ENCODE measurements at places on chromosomes 5 and 9. TPM values are rescaled to one million over a fixed set of nuclear protein-coding genes. Genes with fewer than 3 reads are reported as not detected.

LTC4S gene
- 0.86 TPM for total RNA-seq

BTNL9 gene
- total RNA-seq, result not detected

ISL1 gene
- not detected for total RNA-seq

IL5 gene
- not detected for total RNA-seq

AJM1 gene
- 0.65 TPM for total RNA-seq

PITX1 gene
- 175 TPM for total RNA-seq

KCNV2 gene
- not detected for total RNA-seq

IQGAP2 gene
- not detected for total RNA-seq

C9orf85 gene
- total RNA-seq, result 17.5 TPM

AGXT2 gene
- total RNA-seq, result not detected

PTGER4 gene
- 11.1 TPM for total RNA-seq

FCN2 gene
- not detected for total RNA-seq

TNC gene
- 1,433 TPM for total RNA-seq

ZDHHC12 gene
- 17.6 TPM for total RNA-seq

PHF2 gene
- 11.2 TPM for total RNA-seq

SLC34A3 gene
- total RNA-seq, result not detected

RAI14 gene
- total RNA-seq, result 139 TPM

AK8 gene
- total RNA-seq, result 0.78 TPM

ZNF883 gene
- 10.3 TPM for total RNA-seq

EGR1 gene
- 4.6 TPM for total RNA-seq

PCDHA10 gene
- total RNA-seq, result 0.54 TPM

PDCD1LG2 gene
- total RNA-seq, result 9.1 TPM

PCDHB11 gene
- 1.7 TPM for total RNA-seq

NKD2 gene
- total RNA-seq, result not detected

OSMR gene
- 145 TPM for total RNA-seq

LECT2 gene
- not detected for total RNA-seq

SERF1A gene
- total RNA-seq, result 9.8 TPM

Data from articular chondrocyte of knee joint (primary cell).